A549 treated with Mapracorat at 1 μM for 4 hours (cell line): ENCODE measurements at places on chromosomes 2 and 18. TPM values are rescaled to one million over a fixed set of nuclear protein-coding genes. Genes with fewer than 3 reads are reported as not detected.

The RGPD4 gene
- total RNA-seq: 0.04 to 0.07 TPM (median 0.06 TPM) in 4 of 5 replicates, not detected in the other

The VSNL1 gene
- not detected in 5 replicates for total RNA-seq

The ABCG5 gene
- total RNA-seq: not detected in 5 replicates

The TUBA4A gene
- total RNA-seq: 250 to 402 TPM (median 282 TPM) in 5 replicates

The ASB18 gene
- not detected in 5 replicates for total RNA-seq

The ABCG8 gene
- not detected in 5 replicates for total RNA-seq

The RGPD8 gene
- total RNA-seq: 1.6 to 4.1 TPM (median 3.3 TPM) in 5 replicates

The REG1B gene
- not detected in 5 replicates for total RNA-seq

The DSG1 gene
- not detected in 5 replicates for total RNA-seq

The ASAP2 gene
- 34.9 to 48.5 TPM (median 45.5 TPM) in 5 replicates for total RNA-seq

The DOCK10 gene
- 25.5 to 29.8 TPM (median 26.8 TPM) in 5 replicates for total RNA-seq

The CPS1 gene
- total RNA-seq: 9.6 to 13.8 TPM (median 13.3 TPM) in 5 replicates

The TBR1 gene
- total RNA-seq: 0.03 to 0.08 TPM in 2 of 5 replicates, not detected in the others

The RAPH1 gene
- total RNA-seq: 5.2 to 8.0 TPM (median 6.2 TPM) in 5 replicates

The ITPRIPL1 gene
- total RNA-seq: not detected in 5 replicates

The CD302 gene
- total RNA-seq: 2.0 to 2.4 TPM (median 2.1 TPM) in 5 replicates

The HNMT gene
- total RNA-seq: 0.53 to 1.4 TPM (median 0.71 TPM) in 5 replicates
